DMS153 (cell line): ENCODE measurements at places on chromosomes 13 and 19.

DNA sequence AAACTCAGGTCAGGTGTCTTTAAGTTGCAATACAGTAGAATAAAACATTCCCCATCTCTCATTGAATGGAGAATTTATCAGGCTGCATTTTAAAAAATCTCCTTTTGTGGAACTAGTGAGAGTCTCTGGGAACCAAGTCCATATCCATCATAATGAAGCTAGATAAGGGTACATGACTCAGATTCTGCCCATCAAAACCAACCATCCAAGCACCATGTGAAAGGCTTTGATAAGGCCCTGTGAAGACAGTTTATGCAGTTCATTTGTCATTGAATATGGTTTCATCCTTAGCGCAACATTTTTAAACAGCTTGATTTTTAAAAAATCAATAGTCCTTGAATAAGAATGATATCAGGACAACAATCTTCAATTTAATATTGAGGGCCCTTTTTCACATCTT is 56.3 kb upstream of the DIAPH3 start:
- DNase-seq, result no peak

- DNase-seq, result no peak
Observed at GRCh38 chr19:14686411-14686810, 3.4 kb upstream of the ZNF333 start.

GRCh38 chr19:17200408-17201079 is 14.6 kb upstream of the USE1 start:
- DNase-seq, result no peak

DNA sequence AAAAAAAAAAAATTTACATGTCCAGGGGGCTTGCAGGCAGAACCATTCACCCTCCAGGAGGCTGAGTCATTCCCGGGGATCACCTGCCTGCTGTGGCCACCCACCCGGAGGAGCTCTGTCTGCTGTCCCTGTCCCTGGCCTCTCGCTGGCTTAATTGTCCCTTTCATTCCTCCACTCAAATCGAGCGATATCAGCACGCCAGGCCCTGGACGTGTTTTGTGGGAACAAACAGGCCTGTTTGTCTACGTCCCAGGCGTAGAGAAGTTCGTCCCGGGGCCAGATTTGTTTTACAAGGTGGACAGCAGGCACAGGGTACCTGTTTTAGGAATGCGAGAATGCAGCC is 21.2 kb downstream of the SULT2B1 start:
- DNase-seq, result no peak

DNA sequence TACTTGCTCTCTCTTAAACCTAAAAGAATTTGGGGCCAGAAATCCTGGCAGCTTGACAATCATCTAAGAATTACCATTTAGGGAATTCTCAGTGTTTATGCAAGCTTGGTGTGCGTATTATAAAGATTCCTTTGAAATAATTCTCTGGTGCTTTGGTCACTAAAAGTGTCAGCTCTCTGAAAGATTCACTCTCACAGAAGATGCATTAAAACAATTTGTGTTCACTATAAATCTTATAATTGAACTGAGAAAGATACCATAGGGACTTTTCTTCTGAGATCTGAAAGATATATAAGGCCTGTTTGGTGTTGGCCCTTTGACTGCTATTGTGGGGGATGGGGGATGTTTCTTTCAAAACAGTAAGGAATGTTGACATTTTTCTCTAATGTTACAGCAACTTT is 27.3 kb downstream of the EPSTI1 start:
- no peak for DNase-seq

- no peak for DNase-seq
Observed at GRCh38 chr13:36787181-36787580, 31.8 kb upstream of the RFXAP start.

DNA sequence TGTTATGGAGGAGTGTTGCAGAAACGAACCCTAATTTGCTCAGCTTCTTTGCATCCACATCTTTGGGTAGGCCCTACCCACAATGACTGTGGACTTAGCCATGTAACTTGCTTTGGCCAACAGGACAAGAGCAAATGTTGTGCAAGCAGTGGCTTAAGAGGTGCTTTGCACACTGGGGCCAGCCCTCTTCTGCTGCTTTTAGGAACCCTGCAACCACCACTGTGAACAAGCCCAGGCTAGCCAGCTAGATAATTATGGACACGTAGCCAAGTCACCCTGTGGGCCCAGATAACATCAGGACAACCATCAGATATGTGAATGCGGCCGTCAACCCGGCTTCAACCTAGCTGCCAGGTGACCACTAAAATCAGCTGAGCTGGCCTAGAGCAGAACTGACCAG is 17.1 kb downstream of the C19orf47 start:
- no peak for DNase-seq

GRCh38 chr19:40640744-40641143 is 39.6 kb downstream of the LTBP4 start:
- DNase-seq, result no peak

DNA sequence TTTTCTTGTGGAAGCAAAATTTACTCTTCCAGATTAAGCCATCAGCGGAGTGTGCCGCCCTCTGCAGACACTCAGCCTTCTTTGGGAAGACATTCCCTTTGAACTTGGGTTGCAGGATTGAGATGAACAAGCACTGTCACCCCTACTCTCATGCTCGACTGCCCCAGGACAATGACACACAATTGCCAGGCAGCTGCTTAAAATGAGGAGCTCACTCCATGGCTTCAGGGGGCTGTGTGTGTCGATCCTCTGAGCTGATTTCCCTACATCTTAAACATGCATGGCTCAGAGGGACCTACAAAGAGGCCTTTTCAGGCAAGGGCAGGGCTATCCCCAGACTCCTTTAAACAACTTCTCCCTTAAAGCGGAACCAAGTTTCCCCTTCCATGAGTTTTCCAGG is 107.5 kb upstream of the MBNL2 start:
- no peak for DNase-seq
